SK-N-SH treated with all-trans-retinoic acid at 6 μM for 48 hours (cell line): ENCODE measurements at places on chromosomes 7 and 10.

- peak; percentile 67 for ATAC-seq
These were observed at the start of gene FAM20C for GRCh38 chr7:191981-192649. Gene FAM20C (plus strand): TSS chr7:192571. CDS start chr7:193200, 629 bp downstream.

DNA sequence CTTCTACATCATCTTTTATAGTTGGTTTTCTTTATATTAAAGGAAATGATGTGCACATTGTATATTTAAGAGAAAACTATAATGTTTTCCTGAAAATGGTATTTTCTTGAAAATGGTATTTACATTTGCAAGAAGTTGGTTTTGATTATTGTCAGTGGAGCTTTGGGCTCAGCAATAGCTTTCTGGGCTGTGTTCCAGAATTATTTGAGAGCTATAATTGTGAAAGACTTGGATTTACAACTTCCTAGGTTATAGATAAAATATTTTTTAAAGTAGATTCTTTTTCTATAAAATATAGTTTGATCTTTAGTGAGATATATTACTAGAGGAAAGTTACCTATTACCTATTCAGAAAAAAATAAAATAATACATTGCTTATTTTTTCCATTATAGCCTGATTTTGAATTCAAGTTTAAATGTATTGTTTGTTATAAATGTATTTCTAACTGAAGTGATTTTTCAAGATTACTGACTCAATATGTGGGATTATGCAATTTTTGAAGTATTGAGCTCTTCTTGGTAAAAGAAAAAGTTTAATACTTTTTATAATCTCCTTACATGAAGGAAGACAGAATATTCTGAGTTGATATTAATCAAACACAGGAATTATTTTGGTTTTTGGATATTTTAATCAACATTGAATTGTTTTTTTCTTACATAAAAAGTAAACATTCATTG lies 20.2 kb downstream of the GNAI1 start:
- no peak for ATAC-seq

- ATAC-seq: peak; percentile 44; the same call in 1 of the 3 replicates
These were observed 100.4 kb downstream of the LMBR1 start for GRCh38 chr7:156792611-156793010.

GRCh38 chr10:102769375-102770107 lies 25.8 kb downstream of the WBP1L start:
- ATAC-seq: no peak

GRCh38 chr10:79322616-79323543 lies 24.4 kb upstream of the PPIF start:
- peak; percentile 80 for ATAC-seq

DNA sequence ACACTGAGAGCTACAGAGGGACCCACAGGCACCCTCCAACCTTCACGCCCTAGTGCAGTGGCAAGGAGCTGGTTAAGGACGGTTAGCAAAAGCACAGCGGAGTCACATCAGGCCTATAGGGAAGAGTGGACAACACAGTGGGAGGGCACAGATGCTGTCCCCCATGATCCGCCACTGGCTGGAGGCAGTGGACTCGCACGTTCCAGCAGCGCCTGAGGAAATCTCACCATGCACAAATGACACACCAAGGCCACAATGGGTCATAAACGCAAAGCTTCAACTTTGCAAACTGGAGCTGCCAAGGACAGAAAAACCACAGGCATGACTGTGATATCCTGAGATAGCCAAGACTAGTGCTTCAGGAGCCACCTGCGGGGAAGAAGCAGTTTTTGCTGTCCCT lies 58.8 kb downstream of the GRB10 start:
- no peak for ATAC-seq

DNA sequence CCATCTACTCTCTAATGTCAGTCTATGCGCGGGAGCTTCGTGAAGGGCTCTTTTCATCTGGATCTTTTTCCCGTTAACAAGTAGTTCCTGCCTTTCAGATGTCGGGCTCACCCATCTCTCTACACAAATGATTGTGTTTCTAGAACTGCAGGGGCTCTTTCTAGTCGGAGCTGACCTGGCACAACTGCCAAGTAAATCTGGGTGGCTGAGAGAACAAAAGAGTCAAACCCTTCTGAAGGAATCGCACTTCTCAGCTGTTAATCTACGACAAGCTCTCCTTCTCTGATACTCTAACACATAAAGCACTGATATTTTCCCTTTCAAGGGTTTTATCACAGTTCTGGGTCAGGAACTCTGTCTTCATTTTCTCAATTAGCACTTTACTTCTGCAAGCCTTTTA lies 144.7 kb downstream of the NRP1 start:
- ATAC-seq: no peak
